ENCODE measurements at places on chromosomes 1 and 21. TPM values are rescaled to one million over a fixed set of nuclear protein-coding genes. Genes with fewer than 3 reads are reported as not detected.

Gene CAPZA1
- total RNA-seq, result 81.9 TPM

Gene IFI44L
- 12.4 TPM for total RNA-seq

Gene ZFP69B
- 1.2 TPM for total RNA-seq

Gene GUCA2A
- total RNA-seq, result not detected

Gene CAPZB
- total RNA-seq, result 121 TPM

Gene PAX7
- not detected for total RNA-seq

Gene SLAMF6
- total RNA-seq, result 0.96 TPM

Gene LMX1A
- total RNA-seq, result not detected

Gene CGN
- 0.78 TPM for total RNA-seq

Gene LDLRAD1
- 2.6 TPM for total RNA-seq

Gene BTBD19
- 5.2 TPM for total RNA-seq

Gene LENEP
- total RNA-seq, result not detected

Gene CASZ1
- total RNA-seq, result 35.2 TPM

Gene CCDC185
- total RNA-seq, result not detected

Gene ZYG11A
- total RNA-seq, result not detected

Gene VANGL2
- total RNA-seq, result 0.78 TPM

Gene PLPPR5
- 0.41 TPM for total RNA-seq

Gene GJA9
- not detected for total RNA-seq

Gene ITLN2
- total RNA-seq, result not detected

Gene MYOM3
- 0.17 TPM for total RNA-seq

Gene FLAD1
- 43.0 TPM for total RNA-seq

Gene TEKT2
- not detected for total RNA-seq

Gene SH3D21
- 2.9 TPM for total RNA-seq

Gene KCNQ4
- total RNA-seq, result not detected

Gene CCDC181
- 2.1 TPM for total RNA-seq

Measured in adrenal gland (tissue), 19 donors.